Activated T-cell treated with anti-CD3 and anti-CD28 coated beads, Interleukin-2, amount 50 U/mL, for 72 hours (primary cell): ENCODE measurements at places on chromosomes 16 and 17. TPM values are rescaled to one million over a fixed set of nuclear protein-coding genes. Genes with fewer than 3 reads are reported as not detected.

Gene MMP28
- not detected for total RNA-seq

Gene FBXL20
- total RNA-seq = 30.5 TPM

Gene CDRT15
- total RNA-seq = not detected

Gene MMP2
- total RNA-seq = not detected

Gene CYB5B
- 197 TPM for total RNA-seq

Gene CLEC18C
- total RNA-seq = 0.84 TPM

Gene SHISA9
- 0.14 TPM for total RNA-seq

Gene PLEKHM1
- total RNA-seq = 30.4 TPM

Gene CCL15
- not detected for total RNA-seq

Gene NHERF1
- 78.8 TPM for total RNA-seq

Gene PRSS22
- not detected for total RNA-seq

DNA sequence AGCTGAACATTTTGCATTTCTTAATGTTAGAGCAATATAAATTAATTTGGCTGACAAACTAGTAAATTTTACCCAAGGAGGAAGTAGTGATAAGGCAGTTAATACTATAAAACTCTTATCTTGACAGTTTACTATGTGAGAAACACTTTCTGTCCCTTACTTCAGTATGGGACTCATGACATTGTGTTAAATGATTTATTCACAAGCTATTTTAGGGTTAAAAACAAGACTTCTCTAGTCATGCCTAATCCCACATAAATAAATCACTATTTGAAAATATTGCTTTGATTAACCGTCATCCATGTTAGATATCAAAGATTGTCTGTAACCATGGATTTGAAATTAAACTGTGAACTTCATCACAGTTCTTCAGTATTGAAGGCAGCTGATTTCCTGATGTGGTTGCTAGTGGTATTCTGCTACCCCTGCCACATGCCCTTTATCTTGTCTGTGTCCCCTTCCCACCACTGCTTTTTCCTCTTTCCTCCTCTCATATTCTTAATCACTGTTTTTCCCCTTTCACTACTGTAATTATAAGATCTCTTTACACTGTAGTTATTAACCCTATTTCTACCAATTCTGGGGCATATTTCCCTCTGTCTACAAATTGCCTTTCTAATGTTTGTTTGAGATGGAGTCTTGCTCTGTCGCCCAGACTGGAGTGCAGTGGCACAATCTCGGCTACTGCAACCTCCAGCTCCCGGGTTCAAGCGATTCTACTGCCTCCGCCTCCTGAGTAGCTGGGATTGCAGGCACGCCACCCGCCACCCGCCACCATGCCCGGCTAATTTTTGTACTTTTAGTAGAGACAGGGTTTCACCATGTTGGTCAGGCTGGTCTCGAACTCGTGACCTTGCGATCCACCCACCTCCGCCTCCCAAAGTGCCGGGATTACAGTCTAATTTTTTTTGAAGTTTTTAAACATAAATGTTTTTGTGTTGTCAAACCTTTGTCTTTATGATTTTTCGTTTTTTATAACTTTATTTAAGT lies 95.6 kb downstream of the STXBP4 start:
- DNase-seq = no peak

- no peak for DNase-seq
Measured at GRCh38 chr17:50806141-50806643, 29.2 kb upstream of the WFIKKN2 start.

GRCh38 chr16:28064706-28065249 lies 1.3 kb upstream of the GSG1L start:
- no peak for DNase-seq

- DNase-seq = no peak
Measured at GRCh38 chr17:2644971-2645370, 51.5 kb downstream of the PAFAH1B1 start.

DNA sequence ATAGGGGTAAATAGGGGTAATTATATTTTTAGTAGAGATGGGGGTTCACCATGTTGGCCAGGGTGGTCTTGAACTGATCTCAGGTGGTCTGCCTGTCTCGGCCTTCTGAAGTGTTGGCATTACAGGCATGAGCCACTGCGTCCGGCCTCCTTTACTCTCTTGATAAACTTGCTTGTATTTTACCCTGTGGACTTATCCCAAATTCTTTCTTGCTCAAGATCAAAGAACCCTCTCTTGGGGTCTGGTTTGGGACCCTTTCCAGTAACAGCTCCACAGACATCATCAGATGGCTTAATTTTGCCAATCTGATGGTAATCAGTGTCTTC lies 5.6 kb upstream of the C1QTNF1 start:
- DNase-seq = no peak

DNA sequence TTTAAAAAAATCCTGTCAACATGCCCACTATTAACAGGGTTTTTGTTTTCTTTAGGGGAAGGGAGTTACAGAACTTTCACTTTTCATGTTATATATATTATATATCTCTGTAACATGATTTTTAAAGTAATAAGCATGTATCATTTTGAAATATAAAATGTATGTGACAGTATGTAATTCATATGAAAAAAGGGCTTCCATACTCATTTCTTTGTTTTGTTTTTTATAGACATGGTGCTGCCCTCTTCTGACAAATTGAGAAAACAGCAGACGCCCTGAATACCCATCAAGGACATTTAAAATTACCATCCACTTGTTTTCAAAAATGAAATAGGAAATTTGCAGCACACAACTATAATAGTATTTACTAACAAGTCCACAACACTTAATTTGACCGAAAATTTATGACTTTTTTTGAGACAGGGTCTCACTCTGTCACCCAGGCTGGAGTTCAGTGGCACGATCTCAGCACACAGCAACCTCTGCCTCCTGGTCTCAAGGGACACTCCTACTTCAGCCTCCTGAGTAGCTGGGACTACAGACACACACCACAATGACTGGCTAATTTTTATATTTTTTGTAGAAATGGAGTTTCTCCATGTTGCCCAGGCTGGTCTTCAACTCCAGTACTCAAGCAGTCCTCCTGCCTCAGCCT lies 30.4 kb downstream of the CFDP1 start:
- no peak for DNase-seq

DNA sequence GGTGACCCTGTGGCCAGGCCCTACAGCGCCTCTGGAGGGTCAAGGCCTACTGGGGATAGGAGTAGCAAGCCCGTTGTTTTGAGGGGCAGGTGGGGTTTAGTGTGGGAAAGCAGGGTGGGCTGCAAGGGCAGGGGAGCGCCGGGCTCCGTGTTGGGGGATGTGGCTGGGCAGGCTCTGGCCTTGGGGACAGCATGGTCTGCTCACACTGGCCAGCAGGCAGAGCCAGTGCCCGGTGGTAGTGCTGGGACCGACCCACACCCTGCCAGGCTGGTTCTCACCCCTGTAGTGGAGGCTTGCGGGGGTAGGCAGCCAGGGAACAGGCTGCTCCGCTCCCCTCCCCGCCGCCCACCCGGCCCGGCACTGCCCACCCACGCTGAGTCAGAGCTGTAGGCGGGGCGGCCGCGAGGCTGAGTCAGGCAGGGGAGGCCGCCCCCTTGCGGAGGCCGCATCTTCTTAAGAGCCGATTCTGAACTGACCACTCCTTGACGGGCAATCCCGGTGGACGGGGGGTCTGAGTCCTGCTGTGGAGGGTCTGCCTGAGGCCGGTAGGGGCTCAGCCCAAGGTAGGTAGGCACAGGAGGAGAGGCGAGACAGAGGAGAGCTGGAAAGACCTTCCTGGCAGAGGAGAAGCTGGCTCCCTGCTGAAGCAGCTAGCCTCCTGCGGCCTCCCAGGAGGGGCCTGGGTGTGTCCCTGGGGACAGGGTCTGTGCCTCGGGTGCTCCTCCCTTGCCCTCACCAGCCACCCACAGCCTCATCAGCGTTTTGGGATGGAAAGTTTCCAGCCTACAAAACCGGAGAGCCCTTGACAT lies 62.4 kb downstream of the BAIAP2 start:
- peak; percentile 72 for DNase-seq

- peak; percentile 77 for DNase-seq
Measured at GRCh38 chr17:40068917-40069750, 6.4 kb downstream of the THRA start.

- no peak for DNase-seq
Measured at GRCh38 chr16:55035956-55036355, 105.3 kb downstream of the IRX5 start.

DNA sequence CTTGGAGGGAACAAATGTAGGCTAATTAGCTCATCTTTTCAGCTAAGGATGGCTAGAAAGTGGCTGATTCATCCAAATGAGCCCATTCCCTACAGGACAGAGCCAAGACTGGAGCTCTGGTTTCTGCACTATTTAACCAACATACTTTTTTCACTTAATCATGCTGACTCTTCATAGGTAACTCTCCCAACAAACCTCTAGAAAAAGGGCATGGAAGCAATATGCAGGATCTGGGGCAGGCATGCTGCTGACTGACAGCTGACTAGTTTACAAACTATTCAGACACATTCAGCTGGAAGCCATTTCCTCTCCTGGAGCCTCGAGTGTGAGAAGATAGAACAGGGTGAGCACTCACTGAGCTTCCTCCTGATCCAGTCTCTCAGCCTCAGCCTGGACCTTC lies 6.2 kb downstream of the BECN1 start:
- DNase-seq = no peak

GRCh38 chr16:72560617-72561016 lies 388.7 kb upstream of the PMFBP1 start:
- no peak for DNase-seq

GRCh38 chr16:88194397-88195268 lies 188.1 kb upstream of the ZNF469 start:
- no peak for DNase-seq
